ENCODE measurements at places on chromosomes 2 and 18.

GRCh38 chr2:107801498-107801897 lies 25.2 kb upstream of the RGPD4 start:
- DNase-seq = peak; percentile 52

GRCh38 chr2:150909090-150909489 lies 352.6 kb downstream of the RBM43 start:
- no peak for DNase-seq

DNA sequence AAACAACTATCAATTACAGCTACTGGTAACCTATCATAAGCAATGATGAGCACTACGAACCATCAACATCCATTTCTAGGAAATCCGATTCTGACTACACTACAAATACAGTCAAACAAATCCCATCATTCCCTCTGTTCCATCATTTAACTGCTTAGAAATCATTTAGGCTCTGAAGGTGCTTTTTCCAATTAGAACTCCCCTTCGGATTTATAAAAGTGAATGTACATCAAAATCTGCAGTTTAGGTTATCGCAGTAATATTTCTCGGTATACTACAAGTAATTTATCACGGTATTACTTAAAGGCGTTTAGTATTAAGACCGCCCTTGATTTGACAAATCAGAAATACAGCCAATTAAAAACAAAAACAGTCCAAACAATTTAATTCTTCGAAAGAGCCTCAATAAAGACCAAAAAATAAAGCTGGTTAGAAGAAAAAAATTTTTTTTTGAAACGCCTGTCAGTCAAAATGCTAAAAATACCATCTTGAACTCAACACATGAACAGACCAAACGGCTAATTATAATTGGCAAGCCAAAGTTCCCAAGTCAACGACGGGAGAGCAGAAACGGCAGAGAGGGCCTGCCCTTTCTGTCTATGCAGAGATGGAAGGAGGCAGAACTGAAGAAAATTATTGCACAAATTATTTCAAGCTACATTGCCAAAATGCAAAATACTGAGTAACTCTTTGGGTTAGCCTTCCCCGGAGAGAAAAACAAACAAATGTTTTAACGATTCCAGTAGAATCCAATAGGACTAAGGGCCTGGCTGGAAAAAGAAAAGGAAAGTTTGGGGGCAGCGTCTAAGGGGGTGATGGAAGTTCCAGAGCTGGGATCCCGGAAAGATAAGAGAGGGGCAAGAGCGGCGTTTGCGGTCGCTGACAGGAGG lies 1.2 kb downstream of the VPS54 start:
- DNase-seq = no peak

DNA sequence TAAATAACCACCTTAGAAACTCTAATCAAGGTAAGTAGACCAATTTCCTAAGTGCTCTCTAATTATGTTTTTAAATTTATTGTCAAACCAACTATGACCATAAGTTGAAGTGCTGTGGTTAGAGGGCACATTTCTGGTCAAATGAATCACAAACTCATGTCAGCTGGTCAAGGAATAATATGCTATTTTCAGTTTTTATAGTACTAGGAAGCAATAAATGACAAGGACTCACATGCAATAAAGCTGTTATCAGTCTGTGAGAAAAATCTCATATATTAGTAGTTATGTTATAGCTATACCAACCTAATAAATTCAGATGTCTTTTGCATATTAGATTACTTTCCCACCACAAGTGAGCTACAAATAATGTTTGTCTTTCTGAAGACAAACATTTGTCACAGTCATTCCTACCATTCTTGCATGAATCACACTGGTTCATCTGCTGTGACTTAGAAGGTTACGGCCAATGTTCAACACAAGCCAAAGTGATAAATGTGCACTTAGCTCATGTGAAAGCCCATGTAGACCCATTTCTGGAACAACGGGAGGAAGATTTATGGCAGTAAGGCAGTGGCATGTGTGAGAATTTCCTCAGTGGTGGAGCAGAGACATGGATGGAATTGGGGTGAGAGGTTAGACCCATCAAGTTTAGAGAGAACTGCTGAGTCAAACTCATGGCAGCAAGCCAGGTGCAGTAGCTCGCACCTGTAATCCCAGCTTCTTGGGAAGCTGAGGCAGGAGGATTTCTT lies 27.4 kb upstream of the CCNYL1 start:
- DNase-seq = no peak

DNA sequence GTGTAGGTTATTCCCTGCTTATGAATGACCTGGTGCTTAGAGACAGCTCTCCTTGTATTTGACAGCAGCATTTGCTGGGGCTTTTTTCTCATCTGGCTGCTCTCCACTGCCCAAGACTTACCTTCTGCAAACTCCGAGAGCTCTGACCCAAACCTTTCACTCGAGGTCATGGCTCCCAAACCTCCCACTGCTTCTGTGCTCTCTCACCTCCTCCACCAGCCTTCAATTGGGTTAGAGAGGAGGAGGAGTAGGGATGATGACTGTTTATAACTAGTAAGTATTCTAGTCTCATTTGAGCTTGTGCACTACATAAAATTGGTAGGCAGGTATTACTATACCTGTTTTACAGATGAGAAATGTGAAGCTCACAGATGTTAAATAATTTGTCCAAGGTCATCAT lies 40.1 kb downstream of the LIMS1 start:
- DNase-seq = no peak

GRCh38 chr2:168751104-168751740 lies 51.2 kb upstream of the NOSTRIN start:
- no peak for DNase-seq

GRCh38 chr2:202164411-202164810 lies 74.0 kb downstream of the SUMO1 start:
- DNase-seq = no peak

DNA sequence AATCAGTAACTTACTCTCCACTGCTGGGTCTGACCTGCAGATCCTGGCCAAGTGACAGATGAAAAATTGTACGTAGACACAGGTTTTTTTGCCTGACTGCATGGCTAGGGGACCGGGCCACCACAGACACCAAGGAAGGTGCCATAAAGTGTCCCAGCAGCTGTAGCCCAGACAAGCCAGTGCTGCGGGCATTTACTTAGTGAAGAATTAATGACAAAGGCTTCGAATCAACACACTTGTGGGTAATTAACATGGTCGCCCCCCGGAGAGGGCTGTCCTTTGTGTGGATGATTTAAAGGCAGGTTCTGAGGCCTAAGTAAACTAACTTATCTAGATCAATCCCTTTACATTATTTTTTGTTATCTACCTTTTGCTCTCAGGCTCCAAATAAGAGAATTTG lies 1709.1 kb upstream of the LRRTM1 start:
- no peak for DNase-seq

DNA sequence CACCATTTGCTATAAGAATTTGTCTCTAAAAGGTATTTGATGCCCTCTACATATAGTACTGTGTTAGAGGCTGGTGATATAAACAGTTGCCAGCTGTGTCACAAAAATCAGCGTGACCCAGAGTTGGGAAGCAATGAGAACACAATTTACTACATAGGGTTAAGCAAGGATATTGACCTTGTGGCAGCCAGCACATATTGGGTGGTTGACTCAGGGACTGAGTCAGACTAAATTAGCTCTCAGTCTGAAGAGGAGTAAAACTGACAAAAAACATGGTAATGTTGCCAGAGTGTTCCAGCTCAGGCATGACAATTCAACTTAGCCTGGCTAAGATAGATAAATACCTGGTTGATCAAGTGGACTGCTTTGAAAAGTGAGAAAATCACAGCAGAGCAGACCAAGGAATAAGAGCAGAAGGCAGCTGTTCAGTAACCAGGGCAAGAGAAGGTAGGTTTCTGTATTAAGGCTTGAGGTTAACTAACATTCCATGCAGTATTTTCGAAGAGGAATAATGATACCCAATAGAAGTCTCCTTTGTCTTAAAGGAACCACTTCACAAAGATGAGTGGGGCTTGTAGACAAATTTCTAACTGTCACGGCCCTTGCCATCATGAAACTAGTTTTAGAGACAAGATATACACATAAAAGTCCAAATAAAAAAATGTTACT lies 108.2 kb upstream of the ERBB4 start:
- no peak for DNase-seq

- DNase-seq = no peak
Measured at GRCh38 chr2:54387059-54387991, 68.8 kb upstream of the SPTBN1 start.

DNA sequence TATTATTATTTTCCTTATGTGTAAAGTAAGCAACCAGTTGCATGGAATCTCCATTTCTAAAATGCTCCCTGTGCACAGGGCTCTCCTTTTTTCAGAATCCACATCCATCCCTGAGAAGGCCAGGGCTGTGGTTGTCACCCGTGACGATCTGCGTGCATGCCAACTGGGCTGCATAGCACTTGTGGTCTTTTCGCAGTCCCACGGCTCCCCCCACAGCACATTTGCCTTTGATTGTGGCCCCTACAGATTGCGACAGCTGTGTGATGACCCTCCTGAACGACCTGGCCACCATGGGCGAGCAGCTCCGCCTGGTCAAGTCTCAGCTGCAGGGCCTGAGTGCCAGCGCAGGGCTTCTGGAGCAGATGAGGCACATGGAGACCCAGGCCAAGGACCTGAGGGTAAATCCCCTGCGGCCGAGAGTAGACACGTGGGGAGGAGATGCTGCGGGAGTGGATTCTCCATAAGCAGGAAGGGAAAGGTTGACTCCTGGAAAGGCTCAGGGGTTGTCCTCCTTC lies 119.8 kb upstream of the TTC39C start:
- no peak for DNase-seq

DNA sequence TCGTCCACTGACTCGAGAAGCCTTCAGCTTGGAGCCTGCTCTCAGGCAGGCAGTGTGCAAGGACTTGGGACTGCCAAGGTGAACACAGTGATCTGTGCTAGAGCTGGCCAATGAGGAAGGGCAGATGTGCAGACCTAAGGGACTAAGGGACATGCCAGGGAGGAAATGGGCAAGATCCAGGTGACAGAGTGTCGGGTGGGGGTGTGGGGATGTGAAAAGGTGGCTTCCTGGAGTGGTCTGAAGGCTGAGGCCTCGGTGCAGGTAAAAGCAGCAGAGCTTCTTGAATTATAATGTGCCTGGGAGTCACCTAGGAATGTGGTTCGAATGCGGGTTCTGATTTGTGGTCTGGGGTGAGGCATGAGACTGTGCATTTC lies 42.0 kb downstream of the STEAP3 start:
- no peak for DNase-seq

DNA sequence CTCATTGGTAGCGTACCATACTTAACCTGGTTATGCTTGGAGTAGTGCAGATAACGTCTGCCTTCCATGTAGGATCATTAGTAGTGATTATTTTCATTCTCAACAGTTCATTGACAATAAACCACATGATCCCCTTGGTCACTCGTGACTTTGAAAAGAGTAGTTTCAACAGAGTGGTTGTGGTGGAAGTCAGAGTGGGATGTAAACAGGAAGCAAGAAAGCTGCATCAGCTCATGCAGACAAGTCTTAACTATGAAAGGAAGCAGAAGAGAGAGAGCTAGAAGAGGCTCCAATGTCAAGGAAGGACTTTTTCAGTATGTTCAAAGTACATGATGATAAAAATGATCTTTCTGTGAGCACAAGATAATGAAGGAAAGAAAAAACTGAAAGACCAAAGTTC lies 287.4 kb downstream of the MBD2 start:
- no peak for DNase-seq

DNA sequence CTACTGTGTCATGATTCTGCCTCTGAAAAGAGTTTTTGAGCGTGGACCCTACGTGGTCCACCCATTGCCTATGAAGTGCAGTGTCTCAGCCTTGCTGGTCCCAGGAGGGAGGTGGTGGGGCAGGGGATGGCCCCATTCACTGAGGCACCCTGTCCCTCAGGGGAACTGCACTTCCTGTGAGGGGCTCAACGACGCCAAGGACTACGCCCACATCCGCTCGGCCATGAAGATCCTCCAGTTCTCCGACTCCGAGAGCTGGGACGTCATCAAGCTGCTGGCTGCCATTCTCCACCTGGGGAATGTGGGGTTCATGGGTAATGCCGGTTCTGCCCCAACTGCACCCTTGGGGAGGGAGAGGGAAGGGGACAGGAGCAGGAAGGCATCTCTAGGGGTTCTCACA lies 42.5 kb downstream of the MYO7B start:
- no peak for DNase-seq

GRCh38 chr2:80515964-80516363 lies 211.4 kb upstream of the LRRTM1 start:
- DNase-seq = no peak

DNA sequence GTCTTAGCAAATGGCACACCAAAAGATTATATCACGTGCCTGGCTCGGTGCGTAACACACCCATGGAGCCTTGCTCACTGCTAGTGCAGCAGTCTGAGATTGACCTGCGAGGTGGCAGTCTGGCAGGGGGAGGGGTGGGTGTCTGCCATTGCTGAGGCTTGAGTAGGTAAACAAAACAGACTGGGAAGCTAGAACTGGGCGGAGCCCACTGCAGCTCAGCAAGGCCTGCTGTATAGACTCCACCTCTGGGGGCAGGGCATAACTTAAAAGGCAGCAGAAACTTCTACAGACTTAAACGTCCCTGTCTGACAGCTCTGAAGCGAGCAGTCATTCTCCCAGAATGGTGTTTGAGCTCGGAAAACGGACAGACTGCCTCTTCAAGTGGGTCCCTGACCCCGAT lies 55.9 kb upstream of the FSHR start:
- no peak for DNase-seq

DNA sequence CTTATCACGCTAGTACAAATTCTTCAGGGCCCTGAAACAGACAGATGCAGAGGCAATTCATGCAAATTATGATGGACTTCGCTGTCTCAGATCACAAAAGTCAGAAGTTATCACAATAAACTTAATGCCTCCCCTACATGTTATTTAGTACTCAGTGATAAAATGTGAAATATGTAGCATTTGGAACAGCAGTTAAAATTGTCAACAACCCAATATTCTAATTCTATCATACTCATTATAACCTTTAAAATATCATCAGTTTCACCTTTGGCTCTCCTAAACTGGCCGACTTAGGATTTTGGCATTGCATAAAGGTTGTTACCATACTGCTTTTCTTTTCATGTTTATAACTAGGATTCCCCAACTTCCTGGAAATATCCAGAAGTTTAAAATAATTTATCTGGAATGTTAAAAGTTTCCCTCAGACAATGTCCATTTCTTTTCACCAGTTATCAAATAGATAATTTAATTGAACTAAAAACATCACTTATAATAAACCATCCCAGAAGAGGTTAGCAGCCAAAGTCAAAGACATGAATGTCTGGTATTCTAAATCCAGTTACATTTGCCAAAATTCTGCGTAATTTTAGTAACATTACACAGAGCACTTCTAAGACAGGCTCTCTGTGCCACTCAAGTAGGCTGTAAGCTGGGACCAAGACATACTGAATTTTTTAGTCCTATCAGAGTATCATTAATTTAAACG lies 239.8 kb downstream of the RBM43 start:
- no peak for DNase-seq

DNA sequence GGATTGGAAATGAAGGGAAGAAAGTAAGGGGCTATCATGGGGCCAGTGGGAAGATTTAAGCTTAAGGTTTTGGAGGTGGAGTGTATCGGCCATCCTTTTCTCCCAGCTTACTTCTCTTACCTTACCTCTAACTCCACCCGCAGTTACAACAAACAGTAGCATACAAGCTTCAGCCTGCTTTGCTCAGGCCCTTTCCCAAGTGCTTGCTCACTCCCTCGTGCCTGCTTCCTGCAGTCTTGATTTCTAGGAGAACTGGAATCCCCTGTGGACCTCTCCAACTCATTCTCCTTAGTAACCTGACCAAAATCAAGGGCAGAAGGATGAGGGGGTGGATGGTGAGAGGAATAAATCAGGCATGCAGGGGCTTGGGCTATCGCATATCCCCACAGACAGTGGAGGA lies 5.8 kb upstream of the LYG2 start:
- no peak for DNase-seq

Data from NCI-H1930 (cell line).